ENCODE measurements at places on chromosomes 2 and 18.

DNA sequence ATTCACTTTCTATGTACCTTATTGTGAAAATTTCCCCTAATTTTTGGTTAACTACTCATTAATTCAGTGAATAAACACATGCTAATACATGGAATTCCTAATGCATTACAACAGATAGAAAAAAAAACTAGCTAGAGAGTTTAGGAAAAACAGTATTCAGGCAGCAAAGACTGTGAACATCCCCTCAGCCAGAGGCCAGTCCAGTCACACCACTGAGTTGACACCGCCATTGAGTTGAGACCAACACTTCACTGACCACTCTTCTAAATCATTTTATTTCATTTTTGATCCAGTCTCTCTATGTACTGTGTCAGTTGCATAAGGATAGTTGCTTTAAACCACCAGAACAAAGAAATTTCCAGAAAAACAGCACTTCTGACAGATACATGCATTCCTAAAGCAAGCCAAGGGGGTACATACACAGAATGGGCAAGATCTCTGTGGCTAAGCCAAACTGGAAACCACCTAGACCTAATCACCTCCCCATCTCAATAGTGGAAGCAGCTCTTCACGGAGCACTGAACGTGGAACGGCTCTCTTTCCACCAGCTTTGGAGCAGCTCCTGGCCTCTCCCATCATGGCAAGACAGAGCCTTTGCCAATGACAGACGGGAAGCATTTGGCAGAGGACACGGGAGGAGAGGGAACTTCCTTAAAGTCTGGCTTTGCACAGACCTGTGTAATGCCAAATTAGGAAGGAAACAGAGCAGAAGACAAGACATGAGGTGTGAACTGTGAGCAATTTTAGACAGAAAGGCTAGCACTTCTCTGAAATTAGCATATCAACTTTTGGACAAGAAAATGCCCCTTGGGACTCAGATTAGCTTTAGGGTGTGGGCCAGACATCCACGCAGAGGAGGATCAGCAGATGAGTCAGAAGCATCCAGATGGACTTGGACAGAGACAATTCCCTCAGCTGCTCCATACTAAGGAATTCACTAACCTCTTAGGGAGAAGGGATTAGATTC is 36.4 kb downstream of the CACNB4 start:
- peak; percentile 28 for DNase-seq

- DNase-seq, result peak; percentile 89
These were observed 40.1 kb downstream of the ODC1 start for GRCh38 chr2:10407841-10408648.

DNA sequence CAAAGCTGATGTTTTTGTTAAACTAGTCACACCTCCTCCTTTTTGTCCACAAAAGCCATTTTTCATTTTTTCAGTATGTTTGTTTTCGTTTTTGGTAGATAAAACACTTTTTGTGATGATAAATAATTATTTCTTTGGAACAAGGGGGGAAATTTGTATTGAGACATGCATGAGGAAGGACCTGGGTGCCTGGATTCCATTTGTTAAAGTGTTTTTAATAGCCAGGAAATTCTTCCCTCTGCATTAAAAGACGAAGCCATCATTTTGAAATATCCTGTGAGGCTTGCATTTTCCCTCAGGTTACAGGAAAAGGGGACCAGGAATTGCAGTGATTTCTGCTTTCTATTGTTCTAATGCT is 52.1 kb upstream of the CTLA4 start:
- no peak for DNase-seq

DNA sequence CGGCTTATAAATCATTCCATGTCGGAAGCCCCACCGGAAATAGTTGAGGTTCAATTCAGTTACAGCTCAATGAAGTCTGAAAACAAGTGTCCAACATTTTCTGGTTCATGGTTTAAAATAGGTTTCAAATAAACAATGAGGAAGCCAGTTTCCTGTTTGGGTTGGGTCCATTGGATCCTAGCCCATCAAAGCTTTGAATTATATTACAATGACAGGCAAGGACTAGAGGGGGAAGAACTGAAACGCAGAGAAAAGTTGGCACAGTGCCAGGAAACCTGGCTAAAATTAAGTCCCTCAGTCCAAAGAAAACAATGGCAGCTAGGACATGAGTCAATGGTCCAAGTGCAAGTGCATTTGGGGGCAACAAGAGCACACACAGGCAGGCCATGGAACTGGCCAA is 32.0 kb downstream of the SLC14A1 start:
- no peak for DNase-seq

DNA sequence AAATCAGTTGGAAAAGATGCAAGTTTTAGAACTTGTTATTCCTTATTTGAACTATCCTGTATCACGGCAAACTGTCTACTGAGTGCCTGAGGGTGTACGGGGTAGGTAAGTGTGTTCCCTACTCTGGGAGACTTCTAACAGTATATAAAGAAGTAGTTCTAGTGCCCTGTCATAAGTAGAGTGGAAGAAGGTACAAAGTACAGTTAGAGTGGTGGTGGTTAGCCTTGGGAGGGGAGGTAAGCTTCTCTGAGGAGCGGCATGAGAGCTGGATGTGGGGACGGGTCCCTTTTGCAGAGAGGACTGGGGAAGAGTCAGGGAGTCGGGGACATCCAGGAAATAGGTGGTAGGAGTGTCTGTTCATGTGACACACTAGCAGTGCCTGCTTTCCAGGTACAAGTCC is 48.5 kb downstream of the DGKD start:
- DNase-seq, result no peak

GRCh38 chr2:1427086-1427485 is 13.8 kb downstream of the TPO start:
- DNase-seq, result no peak

GRCh38 chr2:88857951-88858411 is 166.5 kb downstream of the RPIA start:
- DNase-seq, result peak; percentile 6

DNA sequence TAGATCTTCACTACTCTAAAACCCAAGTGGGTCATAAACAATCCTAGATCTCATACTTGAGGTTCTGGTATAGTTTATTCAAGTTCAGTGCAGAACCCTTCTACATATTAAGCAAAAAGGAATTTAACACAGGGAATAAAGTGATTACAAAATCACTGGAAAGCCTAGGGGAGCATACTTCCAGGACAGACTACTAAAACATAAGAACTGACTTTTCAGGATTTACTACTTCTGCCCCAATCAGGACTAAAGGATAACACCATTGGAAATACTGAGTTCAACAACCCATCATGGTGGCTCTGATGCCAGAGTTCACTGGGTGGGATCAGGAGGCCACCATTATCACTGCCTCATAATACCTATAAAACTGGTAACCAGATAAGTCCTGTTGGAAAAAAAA is 123.6 kb downstream of the DNAH7 start:
- DNase-seq, result no peak

GRCh38 chr2:200795028-200795440 is 16.7 kb upstream of the BZW1 start:
- DNase-seq, result peak; percentile 49

DNA sequence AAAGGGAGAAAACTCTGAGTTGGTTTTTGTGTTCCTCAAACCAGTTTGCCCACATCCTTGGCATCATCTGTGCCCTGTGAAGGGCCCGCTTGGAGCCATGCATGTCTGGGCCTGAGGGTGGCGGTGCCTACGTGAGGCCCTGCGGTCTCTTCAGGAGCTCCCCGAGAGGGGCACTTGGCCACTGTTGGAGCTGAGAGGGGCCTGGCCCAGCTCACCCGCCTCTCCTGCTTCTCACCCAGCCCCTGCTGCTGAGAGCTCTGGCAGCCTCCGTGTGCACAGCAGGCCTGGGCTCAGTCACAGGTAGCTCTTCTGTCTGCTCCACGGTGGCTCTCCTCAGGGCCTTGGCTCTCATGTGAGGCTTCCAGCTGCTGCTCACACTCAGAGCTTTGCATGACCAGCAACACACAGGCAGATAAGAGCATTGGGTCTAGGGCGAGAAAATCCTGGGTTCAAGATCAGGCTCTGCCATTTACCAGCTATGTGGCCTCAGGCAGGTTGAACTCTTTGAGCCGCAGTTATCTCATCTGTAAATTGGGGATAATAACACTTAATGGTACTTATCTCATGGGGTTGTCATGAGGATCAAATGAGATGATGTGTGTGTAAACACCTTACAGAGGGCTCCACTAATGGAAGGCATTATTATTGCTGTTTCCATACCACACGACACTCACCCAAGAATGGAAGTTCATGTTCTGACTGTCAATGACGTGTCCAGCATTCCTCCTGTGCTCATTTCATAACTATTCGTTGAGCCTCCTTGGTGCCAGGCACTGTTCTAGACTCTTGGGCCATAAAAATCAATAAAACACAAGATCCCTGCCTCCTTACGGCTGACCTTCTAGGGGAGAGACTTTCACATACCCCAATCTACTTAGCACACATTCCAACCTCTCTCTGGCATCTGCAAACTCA is 41.6 kb upstream of the PLB1 start:
- DNase-seq, result no peak

DNA sequence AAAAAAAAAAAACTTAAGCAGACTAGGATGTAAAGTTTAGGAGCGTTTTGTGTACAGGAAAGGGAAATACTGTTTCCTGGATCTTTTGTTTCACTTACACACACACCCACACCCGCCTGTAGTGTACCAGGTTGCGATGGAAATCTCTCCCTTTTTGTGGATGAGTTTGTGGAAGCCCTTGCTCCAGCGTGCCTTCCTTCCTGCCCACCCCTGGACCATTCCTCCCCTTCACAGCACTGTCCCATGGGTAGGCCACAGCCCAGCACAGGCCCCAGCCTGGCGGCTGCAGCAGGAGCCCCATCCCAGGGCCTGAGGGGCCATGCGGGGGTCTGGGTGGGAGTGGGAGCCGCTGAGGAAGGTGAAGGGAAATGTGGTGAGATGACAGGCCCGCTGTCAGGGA is 15.1 kb downstream of the MALL start:
- no peak for DNase-seq

- DNase-seq, result no peak
These were observed 352.2 kb downstream of the DLGAP1 start for GRCh38 chr18:4102901-4103300.

DNA sequence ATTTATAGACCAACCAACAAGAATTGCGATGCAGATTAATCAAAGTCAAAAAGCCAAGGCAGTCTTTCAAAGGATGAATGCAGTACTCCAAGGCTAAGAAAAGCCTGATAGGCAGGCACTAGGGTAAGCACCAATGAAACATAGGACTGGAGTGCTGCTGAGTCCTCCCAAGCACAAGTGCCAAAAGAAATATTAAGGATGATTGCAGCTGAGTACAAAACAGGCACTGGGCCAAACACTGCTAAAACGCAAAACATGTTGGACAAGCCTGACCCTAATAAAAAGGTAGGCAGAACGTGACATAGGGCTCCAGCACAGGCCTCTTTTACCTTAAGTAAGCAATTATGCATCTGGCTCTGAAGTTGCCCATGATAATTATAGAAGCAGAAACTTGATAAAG is 160.1 kb upstream of the LRP1B start:
- DNase-seq, result no peak

DNA sequence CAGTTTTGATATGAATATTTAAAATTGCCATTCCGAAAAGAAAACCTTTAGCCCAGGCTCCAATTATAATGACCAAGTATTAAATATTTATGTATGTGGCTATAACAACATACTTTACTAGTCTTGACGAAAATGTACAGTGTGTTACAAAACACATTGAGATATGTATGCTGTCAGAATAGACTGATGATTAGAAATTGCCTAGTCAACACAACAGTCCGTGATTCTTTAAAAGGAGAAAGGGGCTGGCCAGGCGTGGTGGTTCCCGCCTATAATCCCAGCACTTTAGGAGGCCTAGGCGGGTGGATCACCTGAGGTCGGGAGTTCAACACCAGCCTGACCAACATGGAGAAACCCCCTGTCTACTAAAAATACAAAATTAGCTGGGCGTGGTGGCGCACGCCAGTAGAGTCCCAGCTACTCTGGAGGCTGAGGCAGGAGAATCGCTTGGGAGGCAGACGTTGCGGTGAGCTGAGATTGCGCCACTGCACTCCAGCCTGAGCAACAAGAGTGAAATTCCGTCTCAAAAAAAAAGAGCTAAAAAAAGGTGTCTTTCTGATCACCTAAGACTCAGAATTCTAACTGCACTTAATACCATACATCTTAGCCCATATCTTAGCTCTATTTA is 1.8 kb downstream of the CHAC2 start:
- no peak for DNase-seq

- no peak for DNase-seq
These were observed 5.1 kb downstream of the CEP68 start for GRCh38 chr2:65061146-65061909.

GRCh38 chr2:85723707-85724360 is 29.7 kb downstream of the GNLY start:
- no peak for DNase-seq

- no peak for DNase-seq
These were observed 116.6 kb upstream of the SMIM21 start for GRCh38 chr18:75544051-75544481.

GRCh38 chr2:179186126-179186525 is 78.5 kb downstream of the SESTD1 start:
- no peak for DNase-seq

DNA sequence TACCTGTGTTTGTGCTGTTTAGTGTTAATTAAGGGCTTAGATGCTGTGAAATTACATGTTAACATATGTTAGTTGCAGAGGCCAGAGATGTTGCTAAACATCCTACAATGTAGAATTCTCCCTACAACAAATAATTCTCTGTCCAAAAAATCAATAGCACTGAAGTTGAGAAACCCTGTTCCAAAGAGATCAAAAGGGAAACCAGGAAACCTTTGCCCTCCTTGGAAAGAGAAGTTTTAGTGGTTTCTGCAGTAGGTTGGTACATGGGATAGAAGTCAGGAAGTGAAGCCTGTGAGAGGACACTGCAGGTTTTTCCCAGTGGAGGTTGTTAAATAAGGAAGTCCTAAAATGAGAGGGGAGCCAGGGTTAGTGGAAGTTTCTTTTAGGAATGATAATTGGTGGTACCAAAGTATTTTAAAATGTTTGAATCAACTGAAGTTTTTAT is 6.3 kb upstream of the RMDN2 start:
- no peak for DNase-seq

DNA sequence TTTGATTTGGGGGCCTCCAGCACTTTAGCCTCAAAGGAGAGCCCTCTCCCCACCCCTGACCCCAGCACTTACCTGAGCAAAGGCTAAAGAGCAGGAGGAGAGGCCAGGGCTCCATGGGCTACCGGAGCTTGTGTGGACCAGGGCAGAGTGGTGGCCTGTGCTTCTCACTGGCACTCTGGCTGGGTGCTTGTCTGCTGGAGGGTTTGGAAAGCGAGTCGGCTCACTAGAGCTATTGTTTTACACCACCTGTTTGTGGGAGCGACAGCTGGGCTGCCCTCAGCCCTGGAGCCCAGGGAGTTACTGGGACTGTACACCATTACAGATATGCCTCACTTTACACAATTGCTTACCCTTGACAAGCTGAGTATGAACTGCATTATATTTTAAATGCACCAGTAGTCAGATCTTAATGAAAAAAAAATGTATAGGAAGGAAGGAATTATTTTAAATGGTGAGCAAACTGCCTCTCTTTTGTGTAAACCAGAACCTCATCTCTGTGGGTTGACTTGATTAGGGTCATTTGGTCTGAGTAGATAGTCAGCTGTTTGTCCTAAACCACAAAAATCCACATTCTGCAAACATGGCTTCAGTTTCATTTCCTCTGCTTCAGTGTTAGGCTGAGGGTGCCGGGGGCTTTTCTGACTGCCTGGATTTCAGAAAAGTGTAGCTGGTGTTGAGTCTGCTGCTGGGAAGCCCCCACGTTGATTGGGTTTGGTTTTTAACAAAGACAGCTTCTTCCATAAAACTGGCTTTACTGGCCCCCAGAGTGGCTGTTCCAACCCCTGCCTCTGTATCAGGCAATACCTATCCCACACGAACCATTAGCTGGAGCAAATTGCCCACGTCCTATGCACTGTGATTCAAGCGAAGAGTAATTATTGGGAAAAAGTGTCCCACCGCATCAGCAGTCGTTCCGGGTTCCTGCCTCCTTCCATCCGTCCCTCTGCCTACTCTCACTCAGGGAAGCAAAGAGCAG is at the start of gene CHRNA1:
Gene CHRNA1 (minus strand): TSS at position 193 of the 976 bp plus-strand sequence. CDS start 78 bp downstream, at position 115.
- no peak for DNase-seq

Measured in A549 (cell line).